ENCODE measurements at places on chromosomes 11 and 22.

DNA sequence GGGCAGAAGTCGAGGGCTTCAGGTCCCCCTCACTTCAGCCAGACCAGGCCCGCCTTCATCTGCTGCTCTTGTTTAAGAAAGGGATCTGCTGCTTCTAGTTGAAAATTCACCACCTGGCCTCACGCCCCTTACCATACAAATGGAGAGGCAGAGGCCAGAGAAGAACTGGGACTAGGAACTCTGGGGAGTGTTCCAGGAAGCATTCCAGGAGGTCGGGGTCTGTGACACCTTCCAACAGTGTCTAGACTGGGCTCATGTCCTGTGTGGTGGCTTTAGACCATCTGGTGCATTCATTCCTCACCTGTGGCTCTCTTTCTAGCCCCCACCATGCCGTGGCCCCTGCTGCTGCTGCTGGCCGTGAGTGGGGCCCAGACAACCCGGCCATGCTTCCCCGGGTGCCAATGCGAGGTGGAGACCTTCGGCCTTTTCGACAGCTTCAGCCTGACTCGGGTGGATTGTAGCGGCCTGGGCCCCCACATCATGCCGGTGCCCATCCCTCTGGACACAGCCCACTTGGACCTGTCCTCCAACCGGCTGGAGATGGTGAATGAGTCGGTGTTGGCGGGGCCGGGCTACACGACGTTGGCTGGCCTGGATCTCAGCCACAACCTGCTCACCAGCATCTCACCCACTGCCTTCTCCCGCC lies 12.3 kb downstream of the TSKU start:
- DNase-seq, result no peak

- no peak for DNase-seq
Measured at GRCh38 chr11:103453126-103453525, 343.9 kb downstream of the DYNC2H1 start.

- no peak for DNase-seq
Measured at GRCh38 chr22:31091106-31091975, 10.2 kb downstream of the SMTN start.

DNA sequence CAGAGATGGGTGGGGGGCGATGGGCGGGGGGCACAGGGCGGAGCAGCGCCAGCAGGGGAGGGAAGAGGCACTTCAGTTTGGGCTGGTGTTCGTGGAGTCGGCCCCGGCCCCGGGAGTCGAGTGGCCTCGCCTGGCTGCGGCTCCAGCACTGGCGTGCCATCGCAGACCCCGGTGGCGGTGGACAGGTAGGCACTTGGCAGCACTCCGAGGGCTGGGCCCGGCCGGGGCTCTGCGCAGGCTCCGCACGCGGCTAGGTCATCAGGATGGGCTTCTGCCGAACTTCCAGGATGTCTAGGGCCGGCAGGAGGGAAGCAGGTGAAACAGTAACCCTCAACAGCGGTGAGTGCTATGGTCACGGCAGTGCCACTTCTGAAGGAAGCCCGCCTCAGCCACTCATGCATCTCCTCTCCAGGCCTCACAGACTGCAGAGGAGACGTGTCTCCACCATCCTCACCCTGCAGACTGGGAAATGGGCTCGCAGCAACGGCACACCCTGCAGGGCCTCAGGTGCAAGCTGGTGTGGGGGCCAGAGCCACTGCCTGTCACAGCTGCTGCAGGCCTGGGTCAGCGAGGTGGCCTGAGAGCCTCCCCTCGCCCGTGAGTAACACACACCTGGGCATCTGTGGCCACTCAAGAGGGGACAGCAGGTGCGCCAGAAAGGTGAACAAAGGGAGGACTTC lies 33.3 kb downstream of the NUP50 start:
- no peak for DNase-seq

- DNase-seq, result peak; percentile 68
Measured at GRCh38 chr11:44936525-44936924, 14.2 kb downstream of the TP53I11 start.

- DNase-seq, result no peak
Measured at GRCh38 chr11:70547386-70547785, 149.1 kb downstream of the CTTN start.
